Anterior cingulate cortex (tissue), 58 donors: ENCODE measurements at places on chromosomes 1 and 21.

GRCh38 chr1:156096640-156097391 lies 14.6 kb upstream of the MEX3A start:
- DNase-seq, result peak; percentile 70

DNA sequence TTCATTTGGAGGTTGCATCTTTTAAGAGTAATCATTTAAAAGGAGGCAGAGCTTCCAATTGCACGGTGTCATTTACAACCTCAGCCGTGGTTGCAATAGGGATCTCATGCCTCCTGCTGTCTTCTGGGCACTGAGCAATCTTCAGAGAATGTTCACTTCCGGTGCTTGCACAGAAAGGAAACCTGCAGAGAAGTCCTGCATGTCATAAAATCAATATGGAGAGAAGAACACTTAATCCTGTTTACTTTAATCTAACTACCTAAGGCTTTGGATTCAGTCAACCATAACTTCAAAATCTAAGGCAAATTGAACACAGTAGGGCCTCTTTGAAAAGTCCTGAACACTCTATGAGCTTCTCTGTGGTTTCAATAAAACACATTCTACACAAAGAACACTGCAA lies 11.3 kb upstream of the MAP10 start:
- DNase-seq, result no peak

GRCh38 chr1:150484431-150484830 lies 2.8 kb upstream of the TARS2 start:
- DNase-seq, result no peak

DNA sequence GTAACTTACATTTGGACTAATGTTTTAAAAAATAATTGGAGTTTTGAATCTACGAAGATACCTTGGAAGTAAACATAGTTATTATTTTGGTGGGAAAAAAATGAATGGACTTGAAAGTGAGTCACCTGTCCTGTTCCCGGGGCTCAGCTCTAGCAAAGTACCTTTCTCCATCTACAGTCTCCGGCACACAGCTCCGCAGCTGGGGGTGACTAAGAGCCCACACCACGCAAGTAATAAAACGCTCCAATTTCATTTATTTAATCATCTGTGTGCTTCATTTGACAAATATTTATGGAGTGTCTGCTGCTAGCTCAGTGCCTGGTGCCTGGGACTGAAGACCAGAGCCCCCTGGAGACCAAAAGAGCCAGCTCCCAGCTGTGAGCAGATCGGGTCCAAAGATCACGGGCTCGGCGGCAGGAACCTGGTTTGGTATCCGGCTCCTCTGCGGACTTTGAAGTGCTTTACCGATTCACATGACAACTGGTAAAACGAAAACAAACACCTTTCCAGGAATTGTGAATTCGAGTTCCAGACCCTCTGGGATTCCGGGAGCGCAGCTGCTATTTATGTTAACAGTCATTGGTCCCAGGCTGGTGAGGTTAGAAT lies 1.7 kb upstream of the RIPK4 start:
- DNase-seq, result no peak

GRCh38 chr1:204359474-204360255 lies at the start of gene PLEKHA6:
TSS of gene PLEKHA6 (minus strand) at chr1:204359929. CDS start at chr1:204273727, 86,202 bp downstream.
- peak; percentile 71 for DNase-seq
